Airway epithelial cell (primary cell): ENCODE measurements at places on chromosomes 2 and 18. TPM values are rescaled to one million over a fixed set of nuclear protein-coding genes. Genes with fewer than 3 reads are reported as not detected.

The SLC9A4 gene
- total RNA-seq = not detected in 2 replicates

The CCDC138 gene
- 4.0 and 6.3 TPM in 2 replicates for total RNA-seq

The ABCB11 gene
- 0.07 and 0.28 TPM in 2 replicates for total RNA-seq

The DSC2 gene
- 90.3 and 116 TPM in 2 replicates for total RNA-seq

The WNT6 gene
- not detected in 2 replicates for total RNA-seq

The ALPP gene
- total RNA-seq = not detected in 2 replicates

The CTNNA2 gene
- total RNA-seq = not detected in 2 replicates

The TWSG1 gene
- total RNA-seq = 30.6 and 39.3 TPM in 2 replicates

The ZBTB7C gene
- 2.6 and 3.5 TPM in 2 replicates for total RNA-seq

The ZEB2 gene
- 0.05 and 0.07 TPM in 2 replicates for total RNA-seq

The LRRFIP1 gene
- total RNA-seq = 36.8 and 50.8 TPM in 2 replicates

The DYNAP gene
- total RNA-seq = 0.14 TPM in 1 of 2 replicates, not detected in the other

The SERPINB11 gene
- total RNA-seq = 0.05 and 0.35 TPM in 2 replicates

The CDH7 gene
- total RNA-seq = not detected in 2 replicates

The MDH1B gene
- 0.14 and 0.28 TPM in 2 replicates for total RNA-seq

The ST8SIA3 gene
- not detected in 2 replicates for total RNA-seq

The ITGB6 gene
- total RNA-seq = 58.6 and 65.2 TPM in 2 replicates

The LHCGR gene
- total RNA-seq = not detected in 2 replicates

The MC4R gene
- not detected in 2 replicates for total RNA-seq

The DSG1 gene
- total RNA-seq = 46.9 and 48.9 TPM in 2 replicates
